ENCODE measurements at places on chromosomes 11 and 22.

DNA sequence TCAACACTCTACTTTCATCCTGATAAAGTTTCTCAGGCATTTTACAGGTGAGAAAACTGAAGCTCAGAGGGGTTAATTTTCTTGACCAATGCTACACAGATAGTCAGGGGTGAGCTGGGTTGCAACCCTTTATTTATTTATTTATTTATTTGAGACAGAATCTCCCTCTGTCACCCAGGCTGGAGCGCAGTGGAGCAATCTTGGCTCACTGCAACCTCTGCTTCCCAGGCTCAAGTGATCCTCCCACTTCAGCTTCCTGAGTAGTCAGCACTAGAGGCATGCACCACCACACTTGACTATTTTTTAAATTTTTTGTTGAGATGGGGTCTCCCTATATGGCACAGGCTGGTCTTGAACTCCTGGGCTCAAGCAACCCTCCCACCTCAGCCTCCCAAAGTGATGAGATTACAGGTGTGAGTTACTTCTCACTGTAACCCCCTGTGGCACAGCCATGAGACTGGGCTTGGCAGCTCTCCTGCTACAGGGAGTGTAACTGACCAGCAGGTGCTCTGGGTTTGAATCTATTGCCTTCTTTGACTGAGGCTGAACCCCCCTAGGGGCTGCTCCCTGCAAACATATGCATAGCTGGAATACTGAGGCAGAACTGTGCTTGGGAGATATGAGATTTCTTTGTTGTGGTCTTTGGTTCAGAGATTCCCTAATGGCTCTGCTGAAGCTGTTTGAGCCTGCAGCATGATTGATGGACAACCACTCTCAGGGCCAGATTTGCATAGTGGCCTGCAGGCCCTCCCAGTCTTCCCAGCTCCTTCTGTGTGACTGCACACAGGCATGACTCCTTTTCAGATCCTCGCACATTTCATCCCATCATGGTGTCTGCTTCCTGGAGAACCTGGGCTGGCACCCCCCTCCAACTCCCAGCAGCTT is 6.1 kb downstream of the C11orf96 start:
- DNase-seq = no peak

GRCh38 chr22:46726066-46726985 is 11.7 kb downstream of the CERK start:
- peak; percentile 50 for DNase-seq

DNA sequence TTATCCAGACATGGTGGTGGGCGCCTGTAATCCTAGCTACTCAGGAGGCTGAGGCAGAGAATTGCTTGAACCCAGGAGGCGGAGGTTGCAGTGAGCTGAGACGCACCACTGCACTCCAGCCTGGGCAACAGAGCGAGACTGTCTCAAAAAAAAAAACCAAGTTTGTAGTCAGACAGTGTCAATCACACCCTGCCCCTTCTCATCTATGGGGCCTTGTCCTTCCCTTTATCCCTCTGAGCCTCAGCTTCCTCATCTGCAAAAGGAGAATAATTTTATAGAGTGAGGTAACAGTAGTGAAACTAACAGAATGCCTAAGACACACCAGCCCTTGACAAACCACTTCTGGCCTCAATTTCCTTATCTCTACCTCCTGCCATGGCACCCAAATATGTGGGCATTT is 10.7 kb downstream of the BCL9L start:
- peak; percentile 28 for DNase-seq

DNA sequence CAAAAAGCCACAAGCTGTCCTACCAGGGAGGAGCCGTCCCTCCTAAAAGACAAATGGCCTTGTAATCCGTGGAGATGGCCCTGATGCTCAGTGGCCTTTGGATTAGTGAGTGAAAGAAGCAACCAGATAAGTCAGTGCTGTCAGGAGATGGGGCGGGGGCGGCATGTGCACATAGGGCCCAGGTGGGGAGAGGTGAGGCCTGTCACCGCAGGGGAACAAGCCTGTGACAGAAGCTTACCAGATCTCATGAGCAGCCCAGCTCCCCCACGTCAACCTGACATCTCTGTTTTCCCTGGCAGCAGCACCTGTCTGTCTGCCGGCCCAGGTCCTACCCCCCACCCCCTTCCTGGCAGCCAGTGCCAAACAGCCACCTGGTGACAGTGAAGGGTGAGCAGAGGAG is 162.6 kb downstream of the BUD13 start:
- no peak for DNase-seq

DNA sequence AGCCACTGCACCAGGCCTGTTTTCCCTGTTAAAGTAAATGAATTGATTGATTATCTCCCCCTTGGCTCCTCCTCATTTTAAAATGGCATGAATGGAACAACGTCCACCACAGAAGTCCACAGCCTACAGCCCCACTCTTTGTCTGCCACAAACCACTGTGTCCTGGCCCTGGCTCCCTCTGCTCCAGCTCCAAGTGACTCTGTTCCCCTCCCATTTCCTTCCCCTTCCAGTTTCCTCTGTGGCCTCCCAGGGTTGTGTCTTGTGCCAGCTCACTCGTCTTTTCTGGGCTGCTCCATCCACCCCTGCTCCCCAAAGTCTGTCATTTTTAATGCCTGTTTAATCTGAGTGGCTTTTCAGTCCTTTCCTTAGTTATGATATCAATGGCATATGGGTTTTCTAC is 52.4 kb upstream of the CD5 start:
- DNase-seq = no peak

- DNase-seq = peak; percentile 71
Measured at GRCh38 chr11:15770798-15771414, 585.4 kb downstream of the SOX6 start.

DNA sequence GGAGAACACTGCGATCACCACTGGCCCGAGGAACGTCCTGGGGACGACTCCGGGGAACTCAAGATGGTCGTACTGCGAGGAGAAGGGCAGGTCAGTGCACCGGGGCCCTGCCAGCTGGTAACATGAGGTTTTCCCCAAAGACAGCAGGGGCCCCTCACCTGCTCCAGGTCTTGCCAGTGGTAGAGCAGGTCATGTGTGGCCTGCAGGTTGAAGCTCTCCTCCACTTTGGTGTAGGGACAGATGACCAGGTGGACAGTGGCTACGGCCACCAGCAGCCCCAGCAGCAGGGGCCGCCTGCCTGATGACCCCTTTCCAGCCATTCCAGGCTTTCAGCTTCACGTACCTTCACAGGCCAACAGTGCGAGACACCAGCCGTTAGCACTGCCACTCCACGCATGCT is 4.8 kb downstream of the ALG12 start:
- DNase-seq = no peak

GRCh38 chr11:126231725-126232459 is 20.3 kb downstream of the FAM118B start:
- DNase-seq = peak; percentile 25

DNA sequence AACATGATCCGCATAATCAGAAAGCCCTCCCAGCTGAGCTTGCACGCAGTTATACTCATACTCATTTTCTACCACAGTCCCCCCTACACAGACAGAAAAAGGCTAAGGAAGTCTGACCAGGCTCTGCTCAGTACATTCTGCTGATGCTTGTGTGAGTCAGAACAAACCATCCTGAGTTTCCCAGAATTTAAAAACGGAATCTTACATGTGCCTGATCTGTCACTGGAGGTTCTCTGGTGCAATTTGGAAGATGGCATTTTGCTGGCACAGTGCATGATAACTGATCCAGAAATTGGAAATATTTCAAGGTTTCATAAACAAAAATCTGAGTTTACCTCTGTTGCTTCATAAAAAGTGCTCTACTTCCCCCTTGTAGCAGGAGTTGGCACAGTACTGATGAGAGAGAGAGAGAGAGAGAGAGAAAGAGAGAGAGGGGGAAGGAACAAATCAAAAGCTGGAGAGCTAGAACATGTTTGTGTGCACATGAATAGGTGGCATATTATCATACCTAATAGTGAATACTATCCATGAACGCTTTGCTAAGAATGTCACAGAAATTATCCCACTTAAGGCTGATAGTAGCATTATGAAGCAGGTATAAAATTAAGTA is 1085.3 kb downstream of the DLG2 start:
- DNase-seq = no peak

DNA sequence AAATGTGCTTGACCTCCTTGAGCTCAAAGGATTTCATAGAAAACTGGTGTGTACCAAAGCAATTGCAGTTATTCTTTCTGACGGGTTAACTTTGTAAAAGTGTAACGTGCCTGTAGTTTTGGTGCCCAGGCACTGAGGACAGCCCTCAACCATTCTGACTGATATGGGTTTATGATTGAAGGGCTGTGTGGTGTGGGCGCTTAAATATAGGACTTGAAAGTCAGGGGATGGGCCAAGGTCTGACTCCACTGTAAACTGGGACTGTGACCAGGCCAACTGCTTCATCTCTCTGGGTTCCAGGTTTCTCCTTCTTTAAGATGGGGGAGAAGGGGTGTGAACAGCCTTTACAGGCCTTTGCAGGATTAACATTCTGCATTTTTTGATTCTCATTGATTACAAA is 191.1 kb upstream of the ARHGAP20 start:
- DNase-seq = no peak

DNA sequence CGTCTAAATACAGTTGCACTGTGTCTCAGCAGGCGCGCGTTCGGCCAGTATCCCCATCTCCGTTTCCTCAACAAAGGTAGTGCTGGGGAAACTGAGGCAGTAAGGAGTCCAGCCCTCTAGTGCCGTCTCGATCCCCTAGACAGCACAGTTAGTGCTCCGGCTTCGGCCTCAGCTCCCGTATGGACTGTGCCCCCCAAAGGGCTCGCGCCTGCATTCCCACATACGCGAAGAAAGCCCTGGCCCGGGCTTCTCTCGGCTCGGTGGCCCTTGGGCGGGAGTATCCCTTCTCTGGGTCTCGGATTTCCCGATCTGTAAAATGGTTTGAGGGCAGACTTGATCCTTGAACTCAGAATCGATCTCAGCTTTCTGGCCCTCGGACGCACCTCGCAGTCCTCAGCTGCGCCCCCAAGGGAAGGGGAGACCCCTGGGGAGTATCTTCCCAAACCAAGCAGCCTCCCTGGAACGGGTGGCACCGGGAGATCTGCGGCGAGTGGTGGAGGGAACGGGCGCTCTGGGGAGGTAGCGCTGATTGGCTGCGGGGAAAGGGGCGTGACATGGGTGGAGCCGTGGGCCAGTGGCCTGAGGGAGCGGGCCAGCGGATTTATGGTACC is 759 bp upstream of the PEX16 start:
- peak; percentile 93 for DNase-seq

DNA sequence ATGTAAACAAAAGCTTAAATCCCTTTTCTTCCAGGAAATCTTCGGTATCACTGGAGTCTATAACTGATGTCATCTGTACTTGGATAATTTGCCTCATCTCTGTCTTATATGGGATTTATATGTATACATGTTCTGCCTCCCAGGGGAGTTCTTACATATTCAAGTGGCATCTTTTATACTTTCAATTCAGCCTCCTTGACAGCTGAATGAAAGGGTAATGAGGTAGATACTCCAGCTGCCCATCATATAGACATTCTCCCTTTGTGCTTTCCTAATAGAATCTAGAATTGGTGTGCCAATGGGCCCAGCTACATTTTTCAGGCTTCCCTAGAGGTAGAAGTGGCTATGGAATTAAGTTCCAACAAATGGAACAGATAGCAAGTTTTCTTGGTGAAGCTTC is 223.8 kb downstream of the LRRC4C start:
- no peak for DNase-seq

GRCh38 chr22:46596819-46597218 is 23.4 kb upstream of the GRAMD4 start:
- no peak for DNase-seq

GRCh38 chr11:8289492-8289918 is 25.8 kb upstream of the LMO1 start:
- DNase-seq = no peak

DNA sequence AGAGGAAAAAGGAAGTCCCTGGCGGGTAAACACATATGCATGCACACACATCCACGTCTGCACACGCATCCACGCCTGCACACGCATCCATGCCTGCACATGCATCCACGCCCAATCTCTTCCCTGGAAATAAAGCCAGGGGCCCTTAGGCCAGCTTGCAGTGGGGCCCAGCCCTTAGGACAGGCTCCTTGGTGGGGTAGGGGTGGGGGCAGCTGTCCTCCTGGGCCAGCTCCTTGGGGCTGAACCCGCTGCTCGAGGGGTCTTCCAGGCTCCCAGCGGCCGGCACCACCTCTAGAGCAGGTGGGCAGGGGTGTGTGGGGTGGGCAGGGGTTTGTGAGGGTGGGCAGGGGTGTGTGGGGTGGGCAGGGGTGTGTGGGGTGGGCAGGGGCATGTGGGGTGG is 1.9 kb downstream of the C11orf21 start:
- no peak for DNase-seq

GRCh38 chr22:36884349-36885158 is 23.7 kb downstream of the NCF4 start:
- DNase-seq = no peak

GRCh38 chr22:17307566-17307965 is 61.7 kb upstream of the CECR2 start:
- no peak for DNase-seq

DNA sequence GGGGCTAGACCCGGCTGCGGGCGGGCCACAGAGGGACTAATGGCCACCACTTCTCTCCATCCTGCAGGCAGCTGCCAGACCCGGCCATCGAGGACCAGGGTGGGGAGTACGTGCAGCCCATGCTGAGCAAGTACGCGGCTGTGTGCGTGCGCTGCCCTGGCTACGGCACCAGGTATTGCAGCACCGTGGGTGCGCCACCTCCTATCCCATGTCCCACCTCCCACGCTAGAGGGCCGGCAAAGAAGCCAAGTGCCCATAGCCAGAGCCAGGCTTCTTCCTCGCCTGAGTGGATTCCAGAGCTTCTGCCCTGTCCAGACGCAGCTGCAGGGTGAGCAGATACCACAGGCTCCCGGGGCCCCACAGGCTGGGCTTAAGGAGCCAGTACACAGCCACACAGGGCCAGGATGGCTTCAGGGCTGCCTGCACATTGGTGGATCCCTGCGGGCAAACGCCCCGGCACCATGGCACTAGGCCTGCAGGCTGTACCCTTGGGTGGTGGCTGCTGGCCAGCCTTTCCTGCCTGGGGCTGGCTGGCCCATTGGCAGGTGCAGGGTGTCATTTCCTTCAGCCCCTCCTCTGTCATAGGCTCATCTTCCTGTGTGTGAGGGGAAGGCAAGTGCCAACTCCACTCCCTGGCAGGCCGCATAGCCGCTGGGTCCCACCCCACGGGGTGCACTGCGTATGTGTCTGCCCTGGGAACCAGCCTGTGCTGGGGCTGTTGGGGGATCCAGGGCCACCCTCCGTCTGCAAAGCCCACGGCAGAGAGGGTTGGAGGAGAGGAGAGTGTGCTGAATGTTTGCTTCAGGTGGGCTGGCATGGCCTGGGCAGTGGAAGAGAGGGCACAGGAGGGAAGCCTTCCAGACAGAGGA is 16.5 kb upstream of the DGCR8 start:
- DNase-seq = no peak

DNA sequence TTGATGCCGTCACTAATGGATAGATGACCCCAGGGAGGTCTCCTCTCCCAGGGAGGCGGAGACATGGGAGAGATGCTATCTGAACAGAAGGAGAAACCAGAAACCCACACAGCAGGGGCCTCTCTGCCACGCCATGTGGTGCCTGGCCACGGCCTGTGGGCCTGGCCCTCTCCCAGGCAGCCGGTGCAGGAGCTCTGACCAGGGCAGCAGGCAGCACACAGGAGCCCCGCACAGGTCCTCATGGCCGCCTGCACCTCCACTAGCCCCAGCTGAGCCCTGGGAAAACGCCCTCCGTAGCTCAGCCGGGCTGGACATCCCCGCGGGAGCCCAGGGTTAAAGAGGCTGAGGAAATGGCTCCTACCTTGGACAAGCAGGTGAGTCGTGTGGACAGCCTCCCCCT is 19.8 kb downstream of the IGSF9B start:
- no peak for DNase-seq

- DNase-seq = peak; percentile 84
Measured at GRCh38 chr11:72308226-72309073, 64.5 kb upstream of the PHOX2A start.

GRCh38 chr22:45238957-45239680 is 1.6 kb downstream of the KIAA0930 start:
- no peak for DNase-seq
